Left lung (tissue), 14 donors: ENCODE measurements at places on chromosomes 11 and 22. TPM values are rescaled to one million over a fixed set of nuclear protein-coding genes. Genes with fewer than 3 reads are reported as not detected.
A peak's percentile ranks its signal among the peaks of the same experiment; 100 is the strongest.

TNNT3 gene
- 2.4 TPM for polyA plus RNA-seq

BARX2 gene
- 0.25 TPM for polyA plus RNA-seq

OR51G2 gene
- not detected for polyA plus RNA-seq

PNPLA5 gene
- 0.06 TPM for polyA plus RNA-seq

OR52E8 gene
- polyA plus RNA-seq: not detected

CECR2 gene
- polyA plus RNA-seq: 17.5 TPM

RAB36 gene
- polyA plus RNA-seq: 10.9 TPM

EFCAB6 gene
- 4.4 TPM for polyA plus RNA-seq

KCNK4 gene
- polyA plus RNA-seq: not detected

FOLR2 gene
- polyA plus RNA-seq: 17.6 TPM

SLC17A6 gene
- polyA plus RNA-seq: not detected

VPREB3 gene
- polyA plus RNA-seq: not detected

DNA sequence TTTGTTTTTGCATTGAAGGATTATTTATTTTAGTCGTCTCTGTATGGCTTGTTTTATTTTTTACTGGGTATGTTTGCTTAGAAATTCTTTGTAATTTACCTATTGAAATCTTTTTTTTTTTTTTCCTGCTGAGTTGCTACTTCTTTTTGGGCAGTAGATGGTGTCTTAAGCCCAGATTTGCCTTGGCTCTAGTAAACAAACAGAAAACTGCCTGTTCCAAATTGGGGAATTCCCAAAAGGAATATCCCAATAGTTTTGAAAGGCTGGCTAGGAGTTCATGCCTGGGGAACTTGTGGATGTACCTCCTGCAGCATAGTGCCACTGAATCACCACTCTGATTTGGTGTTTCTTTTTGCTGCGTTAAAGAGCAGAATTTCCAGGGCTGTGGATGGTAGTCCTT lies 17.7 kb downstream of the PAMR1 start:
- no peak for DNase-seq

- DNase-seq: peak; percentile 49
Measured at GRCh38 chr11:20599221-20600019, at the start of gene SLC6A5. Gene SLC6A5, plus strand, starts transcription at chr11:20599608. Its CDS starts 65 bp downstream, at chr11:20599673.

DNA sequence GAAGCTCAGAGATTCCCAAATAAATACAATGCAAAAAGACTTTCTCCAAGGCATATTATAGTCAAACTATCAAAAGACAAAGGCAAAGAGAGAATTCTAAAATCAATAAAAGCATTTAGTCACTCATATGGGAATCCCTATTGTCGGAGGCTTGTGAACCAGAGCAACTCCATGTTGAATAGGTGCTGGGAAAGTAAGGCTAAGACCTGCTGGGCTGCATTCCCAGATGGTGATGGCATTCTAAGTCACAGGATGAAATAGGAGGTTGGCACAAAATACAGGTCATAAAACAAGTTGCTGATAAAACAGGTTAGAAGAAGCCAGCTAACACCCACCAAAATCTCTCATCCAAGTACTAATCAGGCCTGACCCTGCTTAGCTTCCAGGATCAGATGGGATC lies 84.5 kb downstream of the JRKL start:
- DNase-seq: no peak

DNA sequence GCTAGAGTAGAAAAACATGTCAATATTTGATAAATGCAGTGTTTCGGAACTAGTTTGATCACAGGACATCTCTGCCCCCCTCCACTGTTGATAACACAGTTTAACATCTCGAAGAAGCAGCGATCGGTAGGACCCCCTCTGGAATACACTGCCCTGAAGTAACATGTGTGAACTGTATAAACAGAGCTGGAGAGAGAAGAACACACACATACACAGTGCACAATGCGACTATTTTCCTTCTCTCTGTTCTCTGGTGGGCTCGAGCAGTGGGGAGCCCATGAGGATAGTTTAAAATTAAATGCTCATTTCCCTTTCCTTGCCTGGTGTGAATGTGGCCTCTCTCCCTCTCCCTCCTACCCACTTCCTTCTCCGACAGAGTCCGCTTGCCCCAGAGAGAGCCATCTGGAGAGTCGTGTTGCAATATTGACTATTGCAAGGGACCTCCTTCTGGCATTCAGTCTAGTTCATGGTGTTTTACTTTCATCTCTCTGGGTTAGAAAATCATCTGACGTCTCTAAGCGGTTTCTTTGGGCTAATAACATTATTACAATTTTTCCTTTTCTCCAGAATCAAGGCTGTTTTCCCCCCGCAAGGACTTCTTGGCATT lies 51.6 kb upstream of the BARX2 start:
- DNase-seq: peak; percentile 80

DNA sequence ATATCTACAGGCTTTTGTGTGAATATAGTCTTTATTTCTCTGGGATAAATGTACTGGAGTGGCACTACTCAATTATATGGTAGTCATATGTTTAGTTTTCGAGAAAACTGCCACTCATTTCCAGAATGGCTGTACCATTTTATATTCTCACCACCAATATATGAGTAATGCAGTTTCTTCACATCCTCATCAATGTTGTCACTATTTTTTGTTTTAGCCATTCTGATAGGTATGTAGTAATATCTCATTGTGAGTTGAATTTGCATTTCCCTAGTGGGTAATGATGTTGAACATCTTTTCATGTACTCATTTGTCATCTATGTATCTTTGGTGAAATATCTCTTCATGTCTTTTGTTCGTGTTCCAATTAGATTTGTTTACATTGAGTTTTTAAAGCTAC lies 18.0 kb downstream of the ACRV1 start:
- DNase-seq: no peak

DNA sequence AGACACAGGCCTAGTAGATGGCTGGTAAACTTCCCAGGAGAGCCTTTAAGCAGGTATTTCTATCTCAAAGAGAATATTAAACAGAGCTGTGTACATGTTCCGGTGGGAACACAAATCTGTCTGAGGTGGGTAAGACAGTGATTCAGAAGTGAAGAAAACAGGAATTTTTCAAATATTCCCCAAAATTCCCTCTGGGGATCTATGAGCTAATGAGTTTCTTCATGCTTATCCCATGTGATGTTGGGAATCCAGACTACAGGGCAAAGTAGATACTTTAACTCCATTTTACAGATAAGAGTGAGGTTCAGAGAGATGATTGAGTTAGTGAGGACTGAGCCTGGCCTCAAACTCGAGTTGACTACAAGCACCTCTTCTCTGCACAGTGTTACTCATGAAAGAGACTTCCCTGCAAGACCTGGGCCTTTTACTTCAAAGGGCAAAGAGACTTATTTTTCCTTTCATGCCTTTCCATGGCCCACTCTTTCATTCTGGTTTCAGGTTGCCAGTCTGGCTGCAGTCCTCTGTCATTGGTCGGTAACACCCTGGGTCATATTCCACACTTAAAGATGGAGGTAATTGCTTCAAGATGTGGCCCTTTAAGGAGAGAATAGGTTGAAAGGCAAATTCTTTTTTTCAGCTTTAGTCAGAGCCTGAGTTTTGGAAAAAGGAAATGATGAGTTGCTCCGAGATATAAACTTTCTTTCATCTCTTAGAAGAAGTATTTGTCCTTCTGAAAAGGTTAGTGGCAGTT lies 70.1 kb downstream of the CYB5R2 start:
- DNase-seq: no peak

GRCh38 chr22:22673099-22673498 lies 28.7 kb downstream of the GGTLC2 start:
- DNase-seq: no peak

- DNase-seq: no peak
Measured at GRCh38 chr22:45891021-45891421, 85.9 kb downstream of the WNT7B start.

DNA sequence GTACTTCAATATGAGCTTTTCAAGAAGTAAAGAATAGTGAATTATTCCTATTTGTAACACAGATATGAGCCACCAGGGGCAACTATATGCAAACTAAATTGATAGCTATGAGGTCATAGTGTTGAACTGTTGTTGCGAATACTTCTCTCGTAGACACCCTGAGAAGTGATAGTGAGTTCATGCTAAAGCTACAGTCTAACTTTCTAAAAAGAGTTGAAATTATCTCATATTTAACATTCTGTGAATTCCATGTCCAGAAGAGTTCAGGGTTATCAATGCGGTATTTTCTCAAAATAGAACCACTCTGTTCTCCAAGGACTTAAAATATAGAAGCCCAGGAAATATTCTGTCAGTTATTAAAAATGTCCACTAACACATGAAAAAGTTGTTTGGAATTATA lies 185.4 kb downstream of the AASDHPPT start:
- no peak for DNase-seq

GRCh38 chr11:75014129-75014528 lies 25.4 kb downstream of the NEU3 start:
- no peak for DNase-seq

- DNase-seq: no peak
Measured at GRCh38 chr22:39729141-39729934, 158.8 kb downstream of the CACNA1I start.

DNA sequence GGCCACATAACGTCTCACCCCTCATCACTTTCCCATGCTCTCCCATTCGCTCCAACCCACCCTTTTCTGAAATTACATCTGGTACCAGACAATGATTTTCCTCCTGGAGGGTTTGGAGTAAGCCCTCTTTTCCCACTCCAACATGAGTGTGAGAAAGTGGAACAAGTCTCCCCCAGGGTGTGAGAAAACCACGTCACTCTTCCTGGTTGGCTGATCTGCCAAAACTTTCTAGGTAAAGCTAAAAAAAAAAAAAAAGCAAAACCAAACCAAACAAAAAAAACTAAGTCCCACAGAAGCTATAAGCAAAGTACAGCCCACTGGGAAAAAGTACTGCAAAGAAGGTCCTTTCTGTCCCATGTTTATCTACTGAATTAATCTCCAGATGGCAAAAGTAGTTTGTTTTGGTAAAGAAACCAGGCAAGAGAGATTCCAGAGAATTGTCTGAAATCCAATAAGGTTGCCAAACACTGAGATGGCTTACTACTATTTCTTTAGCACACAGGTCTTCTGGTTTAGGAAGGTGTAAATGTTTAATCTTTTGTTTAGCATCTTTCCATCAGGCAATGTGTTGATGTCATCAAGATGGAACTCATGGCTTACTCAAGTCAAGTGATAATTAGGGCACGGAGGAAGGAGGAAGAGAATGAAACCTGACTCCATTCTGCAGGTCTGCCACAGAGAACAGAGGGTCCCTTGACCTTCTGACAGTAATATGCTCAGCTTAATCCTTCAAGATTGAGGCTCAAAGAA lies 395.6 kb downstream of the LARGE1 start:
- DNase-seq: no peak

GRCh38 chr22:25695146-25695545 lies 46.8 kb upstream of the MYO18B start:
- DNase-seq: no peak

- DNase-seq: peak; percentile 31
Measured at GRCh38 chr11:2991452-2992233, 486 bp downstream of the NAP1L4 start.

- DNase-seq: no peak
Measured at GRCh38 chr22:29917052-29917902, 34.3 kb downstream of the MTMR3 start.

GRCh38 chr11:74680703-74681531 lies 50.3 kb downstream of the CHRDL2 start:
- no peak for DNase-seq

DNA sequence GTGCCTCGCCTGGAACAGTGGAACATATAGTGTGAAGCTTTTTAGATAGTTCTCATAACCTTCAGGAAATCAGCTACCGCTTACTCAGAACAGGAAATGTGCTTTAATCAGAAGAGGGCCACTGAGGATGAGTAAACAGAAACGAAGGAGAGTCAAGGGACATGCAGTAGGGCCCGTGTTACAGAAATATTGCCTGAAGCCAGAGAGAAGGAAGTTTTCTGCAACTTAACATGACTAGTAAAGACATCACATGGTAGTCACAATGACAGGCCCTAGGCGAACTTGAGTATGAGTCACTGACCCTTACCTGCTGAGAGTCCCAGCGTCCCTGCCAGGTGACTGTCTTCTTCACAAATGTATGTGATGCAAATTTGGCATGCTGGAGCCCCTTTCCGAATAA lies 39.4 kb downstream of the CARD18 start:
- DNase-seq: no peak

DNA sequence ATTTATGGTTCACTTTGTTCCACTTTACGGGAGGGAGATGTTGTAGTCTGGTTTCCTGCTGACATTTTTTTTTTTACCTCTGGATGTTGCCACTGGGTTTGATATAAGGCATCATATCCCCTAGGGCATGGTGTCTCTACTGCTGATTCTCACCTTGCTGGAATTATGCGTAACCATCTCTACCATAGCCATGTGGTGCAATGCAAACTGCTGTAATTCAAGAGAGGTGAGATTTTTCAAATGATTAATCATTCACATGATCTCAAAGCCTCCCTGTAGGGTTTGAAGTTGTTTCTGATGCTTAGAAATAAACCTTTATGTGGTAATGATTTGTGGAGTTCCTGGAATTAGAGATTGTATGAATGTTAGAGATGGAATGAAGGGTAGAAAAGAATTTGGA lies 13.0 kb downstream of the MS4A3 start:
- DNase-seq: no peak

- DNase-seq: no peak
Measured at GRCh38 chr11:110859998-110860397, 147.8 kb upstream of the ARHGAP20 start.

DNA sequence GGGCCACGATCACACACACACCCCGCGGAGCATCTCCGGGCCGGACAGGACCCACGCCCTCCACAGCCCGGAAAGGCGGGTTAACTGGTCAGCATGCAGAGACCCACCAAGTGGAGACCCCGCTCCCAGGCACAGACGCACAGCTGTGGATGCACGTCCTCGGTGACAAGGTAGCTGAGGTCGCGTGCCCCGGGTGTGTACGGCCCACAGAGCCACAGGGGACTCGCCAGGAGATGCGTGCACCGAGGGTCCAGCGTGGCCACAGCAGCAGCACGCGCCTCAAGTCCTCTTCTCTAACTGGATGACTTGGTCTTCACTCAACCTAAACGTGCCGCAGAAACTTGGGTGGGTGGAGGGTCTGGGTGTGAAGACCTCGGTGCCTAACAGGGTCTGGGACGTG lies 5.5 kb downstream of the H19 start:
- peak; percentile 17 for DNase-seq

DNA sequence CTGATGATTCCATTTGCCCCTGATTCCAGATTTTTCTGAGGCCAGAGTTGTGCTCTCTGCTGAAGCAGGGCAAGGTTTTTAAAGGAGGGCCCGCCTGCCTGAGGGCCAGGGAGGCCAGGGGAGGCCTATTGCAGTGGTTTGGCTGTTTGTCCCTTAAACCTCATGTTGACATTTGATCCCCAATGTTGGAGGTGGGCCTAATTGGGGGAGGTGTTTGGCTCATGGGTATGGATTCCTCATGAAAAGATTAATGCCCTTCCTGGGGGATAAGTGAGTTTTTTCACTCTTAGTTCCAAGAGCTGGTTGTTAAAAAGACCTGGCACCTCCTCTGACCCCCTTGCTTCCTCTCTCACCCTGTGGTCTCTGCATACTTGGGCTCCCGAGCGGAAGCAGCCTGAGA lies 9.2 kb downstream of the GAL3ST3 start:
- DNase-seq: no peak

DNA sequence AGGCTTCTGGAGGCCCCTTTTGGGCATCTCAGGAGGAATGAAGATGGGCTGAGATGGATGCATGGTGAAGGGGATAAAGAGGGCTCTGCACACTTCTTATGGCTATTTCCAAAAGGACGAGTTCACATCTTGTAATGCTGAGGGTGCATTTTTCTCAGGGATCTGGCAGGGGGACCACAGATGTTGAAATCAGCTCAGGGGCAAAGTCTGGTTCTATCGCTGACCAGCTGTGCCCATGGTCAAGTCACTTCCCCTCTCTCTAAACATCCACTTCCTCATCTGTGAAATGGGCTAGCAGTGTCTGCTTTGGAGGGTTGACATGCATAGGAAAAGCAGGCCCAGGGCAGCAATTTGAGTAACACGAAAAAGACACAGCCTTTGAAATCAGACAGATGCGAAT lies 26.5 kb downstream of the LHFPL7 start:
- no peak for DNase-seq

- DNase-seq: no peak
Measured at GRCh38 chr11:80958361-80958760, 1517.5 kb upstream of the TENM4 start.
